ENCODE measurements at places on chromosomes 7 and 10.

DNA sequence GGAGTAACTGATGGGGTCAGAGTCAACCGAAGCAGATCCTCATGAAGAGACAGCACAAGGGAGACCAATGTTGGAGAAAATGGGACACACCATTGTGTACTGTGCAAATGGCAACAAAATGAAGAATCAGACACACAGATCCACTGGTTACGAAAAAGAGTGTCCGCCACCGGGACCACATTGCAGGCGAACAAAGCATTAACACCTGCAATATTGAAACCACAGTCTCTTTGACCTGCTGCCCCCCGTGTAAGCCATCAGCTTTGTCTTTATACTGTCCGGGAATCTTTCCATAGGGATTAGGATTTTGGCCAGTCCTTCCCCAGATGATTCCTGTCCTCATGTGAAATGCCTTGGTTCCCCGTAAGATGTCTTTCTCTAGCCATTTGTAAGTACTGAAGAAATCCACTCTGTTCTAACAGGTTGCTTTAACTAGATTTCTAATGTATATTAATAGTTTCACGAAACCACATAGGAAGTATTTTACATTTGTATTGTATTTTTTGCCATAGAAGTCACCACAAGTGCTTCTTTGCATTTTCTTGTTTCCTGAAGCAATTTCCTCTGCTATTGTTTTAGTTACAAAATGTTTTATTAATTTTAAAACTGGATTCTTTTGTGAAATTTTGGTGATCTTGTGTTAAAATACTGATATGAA is 140.8 kb upstream of the NFE2L3 start:
- peak; percentile 85 for DNase-seq

GRCh38 chr7:122092964-122093797 is 50.9 kb downstream of the AASS start:
- DNase-seq: peak; percentile 90

- DNase-seq: no peak
Measured at GRCh38 chr7:43018446-43018845, 86.3 kb downstream of the MRPL32 start.

GRCh38 chr10:97743169-97743943 is 6.4 kb downstream of the ZFYVE27 start:
- no peak for DNase-seq

DNA sequence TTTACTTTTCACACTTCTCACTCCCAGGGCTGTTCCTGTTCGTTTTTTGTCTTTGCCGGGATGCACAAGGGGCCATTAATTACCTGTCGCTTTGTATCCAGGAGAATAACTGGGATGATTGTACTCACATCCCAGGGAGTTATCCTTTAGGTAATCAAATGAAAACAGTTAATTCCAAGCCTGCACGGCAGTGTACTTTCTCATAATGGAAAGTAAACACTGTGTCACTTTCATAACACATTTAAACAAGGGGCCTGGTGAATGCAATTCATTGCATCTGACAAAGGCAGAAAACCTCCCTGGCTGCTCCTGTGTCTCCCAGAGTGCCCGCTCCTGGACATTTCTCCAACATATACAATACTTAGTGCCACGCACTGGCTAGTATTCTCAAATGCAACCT is 138.7 kb upstream of the CELF2 start:
- no peak for DNase-seq

GRCh38 chr10:100043796-100044195 is 34.0 kb upstream of the DNMBP start:
- no peak for DNase-seq

- no peak for DNase-seq
Measured at GRCh38 chr7:3271298-3271697, 29.8 kb upstream of the SDK1 start.

DNA sequence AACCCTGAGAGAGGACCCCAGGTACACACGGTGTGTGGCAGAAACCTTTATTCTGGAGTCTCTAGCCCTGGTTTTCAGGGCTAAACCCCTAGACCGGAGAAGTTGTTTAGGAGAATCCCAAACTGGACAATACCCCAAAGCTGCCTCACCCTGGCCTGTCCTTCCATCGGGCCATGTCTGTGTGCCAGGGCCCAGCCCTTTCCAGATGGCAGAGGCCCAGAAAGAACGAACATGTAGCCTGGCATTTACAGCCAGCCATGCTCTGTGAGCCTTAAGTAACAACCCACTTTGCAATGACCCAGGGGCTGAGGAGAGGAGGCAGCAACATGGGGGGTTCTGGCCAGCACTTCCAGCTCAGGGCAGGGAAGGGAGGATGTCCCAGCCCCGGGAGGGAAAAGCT is 142.1 kb downstream of the NEURL1 start:
- DNase-seq: no peak

GRCh38 chr7:22549051-22549450 is 49.1 kb upstream of the STEAP1B start:
- no peak for DNase-seq

DNA sequence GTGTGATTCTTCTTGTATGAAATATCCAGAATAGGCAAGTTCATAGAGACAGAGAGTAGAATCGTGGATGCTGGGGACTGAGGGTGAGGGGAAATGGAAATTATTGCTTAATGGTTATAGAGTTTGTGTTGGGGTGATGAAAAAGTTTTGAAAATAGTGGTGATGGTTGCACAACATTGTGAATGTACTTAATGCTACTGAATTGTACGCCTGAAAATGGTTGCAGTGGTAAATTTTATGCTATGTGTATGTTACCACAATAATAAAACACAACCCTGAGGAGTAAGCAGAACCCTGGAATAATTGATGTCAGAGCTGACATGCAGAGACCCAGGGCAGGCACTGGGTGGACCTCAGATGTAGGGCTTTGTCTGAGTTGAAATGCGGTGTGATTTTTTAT is 57.6 kb downstream of the TACR2 start:
- DNase-seq: no peak

DNA sequence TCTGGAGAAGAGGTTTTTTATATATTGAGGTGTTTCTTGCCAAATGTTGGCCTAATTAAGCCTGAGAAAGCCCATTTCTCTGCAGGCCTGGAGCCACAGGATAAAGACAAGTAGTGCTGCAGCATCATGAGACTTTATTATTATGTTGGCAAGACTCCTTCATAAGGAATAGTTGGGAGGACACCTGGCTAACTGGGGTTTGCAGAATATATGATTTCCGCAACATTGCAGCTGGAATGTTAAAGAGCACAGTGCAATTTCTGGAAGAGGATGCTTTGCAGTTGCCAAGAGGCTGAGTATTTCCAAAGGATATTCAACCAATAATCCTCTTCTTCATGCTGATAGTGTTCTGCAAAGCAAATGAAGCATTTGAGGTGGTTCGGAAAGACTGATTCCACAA is 1512.8 kb upstream of the LRRTM3 start:
- no peak for DNase-seq

All from MM.1S (cell line).